ENCODE measurements at places on chromosomes 13 and 19. TPM values are rescaled to one million over a fixed set of nuclear protein-coding genes. Genes with fewer than 3 reads are reported as not detected.

TRAPPC6A gene
- 6.5 TPM for total RNA-seq

- peak; percentile 69 for DNase-seq
Measured at GRCh38 chr13:102856557-102856956, 10.7 kb downstream of the ERCC5 start.

DNA sequence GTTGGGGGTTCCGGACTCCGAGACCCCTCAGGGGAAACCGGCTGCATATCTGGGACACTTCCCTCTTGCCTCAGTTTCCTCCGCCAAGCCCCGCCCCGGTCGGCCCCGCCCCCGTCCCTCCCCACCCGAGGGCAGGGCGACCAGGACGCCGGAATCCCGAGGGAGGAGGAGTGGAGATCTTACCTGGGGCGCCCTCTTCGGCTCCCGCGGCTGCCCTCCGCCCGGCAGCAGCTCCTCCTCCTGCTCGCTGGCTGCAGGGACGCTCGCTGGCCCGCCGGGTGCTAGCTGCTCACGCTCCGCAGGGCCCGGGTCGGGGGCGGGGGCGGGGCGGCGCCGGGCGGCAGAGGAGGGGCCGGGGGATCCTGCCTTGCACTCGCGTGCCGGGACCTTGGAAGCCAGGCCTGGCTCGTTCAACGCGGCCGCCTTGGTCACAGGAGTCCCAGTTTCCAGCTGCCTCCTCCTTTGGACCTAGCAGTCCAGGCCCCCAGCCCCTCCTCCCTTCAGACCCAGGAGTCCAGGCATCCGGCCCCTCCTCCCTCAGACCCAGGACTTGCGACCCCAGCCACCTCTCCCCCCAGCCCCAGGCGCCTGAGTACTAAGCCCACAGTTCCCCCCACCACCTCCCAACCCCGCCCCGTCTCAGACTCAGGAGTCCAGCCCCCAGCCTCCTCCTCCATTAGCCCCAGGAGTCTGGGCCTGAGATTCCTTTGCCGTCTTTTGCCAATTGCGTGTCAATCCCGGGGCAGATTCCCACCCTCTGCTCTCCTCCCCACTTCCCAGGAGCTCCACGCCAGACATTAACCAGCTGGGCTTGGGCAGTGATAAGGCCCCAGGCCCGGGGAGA is at the start of gene NTF4:
Gene NTF4 (minus strand): TSS at position 51 of the 844 bp plus-strand sequence. CDS start 2,821 bp downstream, outside the sequence.
- no peak for DNase-seq

- DNase-seq, result no peak
Measured at GRCh38 chr19:33830264-33830663, 33.6 kb downstream of the KCTD15 start.

- peak; percentile 33 for DNase-seq
Measured at GRCh38 chr13:40813667-40814454, 24.4 kb downstream of the SLC25A15 start.
